ENCODE measurements at places on chromosomes 12 and 14.

DNA sequence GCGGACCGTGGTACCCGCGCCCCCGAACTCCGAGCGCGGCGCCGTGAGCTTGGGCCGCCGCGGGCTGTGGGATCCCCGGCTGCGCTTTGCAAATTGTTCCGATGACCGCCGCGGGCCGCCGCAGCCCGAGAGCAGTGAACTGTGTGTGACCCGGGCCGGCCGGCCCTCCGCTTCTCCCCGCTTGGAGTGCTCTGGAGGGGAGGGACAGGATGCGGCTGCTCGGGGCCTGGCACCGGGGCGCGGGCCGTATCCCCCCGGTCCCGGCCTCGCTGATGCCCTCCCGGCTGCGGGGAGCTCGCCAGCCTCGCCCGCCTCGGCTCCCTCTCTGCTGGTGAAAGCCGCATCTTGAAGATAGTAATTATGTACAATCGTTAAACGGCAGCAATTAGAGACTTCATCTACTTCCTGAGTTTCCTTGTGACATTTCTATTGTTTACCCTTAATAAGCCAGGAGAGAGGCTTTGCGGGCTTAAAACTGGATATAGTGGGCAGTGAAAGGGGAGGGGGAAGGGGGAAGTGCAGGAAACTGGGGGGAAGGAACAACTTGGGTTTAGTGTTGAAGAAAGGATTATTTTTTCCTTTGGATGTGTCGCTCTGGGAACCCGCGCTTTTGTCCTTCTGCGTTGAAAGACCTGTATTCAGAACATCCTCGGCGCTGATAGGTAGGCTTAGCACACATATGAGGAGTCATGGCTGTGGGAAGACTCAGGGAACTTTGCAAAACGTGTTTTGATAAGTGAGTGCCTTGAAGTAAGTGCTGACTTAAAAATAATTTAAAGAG lies 1.2 kb downstream of the PELI2 start:
- no peak for DNase-seq

DNA sequence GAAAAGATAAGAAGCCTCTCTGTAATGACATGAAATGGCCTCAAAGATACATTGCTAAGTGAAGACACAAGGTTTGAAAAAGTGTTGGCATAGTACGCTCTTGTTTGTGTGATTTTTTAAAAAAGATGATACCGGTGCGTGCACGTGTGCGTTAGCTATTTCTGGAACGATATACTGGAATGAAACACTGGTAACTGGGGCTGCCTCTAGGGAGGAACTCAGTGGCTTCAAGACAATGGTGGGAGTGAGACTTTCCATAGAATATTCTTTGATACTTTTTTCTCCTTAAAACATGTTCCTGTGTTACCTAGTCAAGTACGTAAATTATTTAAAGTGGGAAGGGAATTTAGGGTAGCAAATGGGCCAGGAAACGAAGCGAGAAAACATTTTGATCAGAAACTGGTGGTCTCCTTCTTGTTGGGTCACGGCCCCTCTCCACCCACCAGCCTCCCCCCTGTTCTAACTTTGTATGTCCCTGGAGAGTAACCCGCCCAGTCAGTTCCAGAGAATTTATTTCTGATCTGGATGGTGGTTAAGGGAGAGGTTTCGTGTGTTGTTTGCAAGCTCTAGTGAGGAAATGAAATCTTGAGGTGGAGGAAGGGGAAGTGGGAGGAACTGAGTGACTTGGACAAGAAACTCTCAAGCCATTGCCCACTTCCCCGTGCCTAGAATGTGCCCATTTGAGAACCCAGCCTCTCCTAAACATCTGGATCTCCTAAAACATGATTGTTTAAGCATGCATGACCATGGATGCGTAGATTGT lies 6.6 kb downstream of the FGF6 start:
- no peak for DNase-seq

DNA sequence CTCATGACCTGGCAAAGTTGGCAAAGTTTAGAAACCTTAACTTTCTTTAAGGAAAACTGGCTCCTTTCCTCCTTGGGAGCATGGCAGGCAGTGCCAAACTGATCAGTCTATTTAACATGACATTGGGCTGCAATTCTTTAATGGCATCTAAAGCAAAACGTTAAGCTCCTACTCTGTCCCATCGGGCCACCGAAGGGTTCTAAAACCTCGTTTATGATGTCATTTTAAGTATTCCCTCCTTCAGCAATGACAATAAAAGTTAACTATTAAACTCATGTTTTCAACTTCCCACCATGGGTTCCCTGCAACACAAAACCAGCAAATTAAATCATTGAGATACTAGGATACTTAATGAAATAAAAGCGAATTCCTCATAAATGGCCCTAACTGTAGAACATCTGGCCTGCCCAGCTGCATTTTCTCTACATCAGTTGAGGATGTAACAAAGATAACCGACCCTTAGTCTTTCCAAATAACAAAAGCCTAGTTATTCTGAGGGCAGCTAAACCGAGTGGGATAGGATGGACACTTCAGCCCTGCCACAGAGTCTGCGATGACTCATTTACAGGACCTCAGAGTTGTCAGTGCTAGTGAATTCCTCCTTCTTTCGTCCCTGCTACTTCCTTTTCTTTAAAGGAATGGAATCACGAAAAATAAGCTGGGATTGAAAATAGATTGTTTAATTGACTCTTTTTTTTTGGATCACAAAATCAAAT lies 34.5 kb upstream of the RIC8B start:
- no peak for DNase-seq

DNA sequence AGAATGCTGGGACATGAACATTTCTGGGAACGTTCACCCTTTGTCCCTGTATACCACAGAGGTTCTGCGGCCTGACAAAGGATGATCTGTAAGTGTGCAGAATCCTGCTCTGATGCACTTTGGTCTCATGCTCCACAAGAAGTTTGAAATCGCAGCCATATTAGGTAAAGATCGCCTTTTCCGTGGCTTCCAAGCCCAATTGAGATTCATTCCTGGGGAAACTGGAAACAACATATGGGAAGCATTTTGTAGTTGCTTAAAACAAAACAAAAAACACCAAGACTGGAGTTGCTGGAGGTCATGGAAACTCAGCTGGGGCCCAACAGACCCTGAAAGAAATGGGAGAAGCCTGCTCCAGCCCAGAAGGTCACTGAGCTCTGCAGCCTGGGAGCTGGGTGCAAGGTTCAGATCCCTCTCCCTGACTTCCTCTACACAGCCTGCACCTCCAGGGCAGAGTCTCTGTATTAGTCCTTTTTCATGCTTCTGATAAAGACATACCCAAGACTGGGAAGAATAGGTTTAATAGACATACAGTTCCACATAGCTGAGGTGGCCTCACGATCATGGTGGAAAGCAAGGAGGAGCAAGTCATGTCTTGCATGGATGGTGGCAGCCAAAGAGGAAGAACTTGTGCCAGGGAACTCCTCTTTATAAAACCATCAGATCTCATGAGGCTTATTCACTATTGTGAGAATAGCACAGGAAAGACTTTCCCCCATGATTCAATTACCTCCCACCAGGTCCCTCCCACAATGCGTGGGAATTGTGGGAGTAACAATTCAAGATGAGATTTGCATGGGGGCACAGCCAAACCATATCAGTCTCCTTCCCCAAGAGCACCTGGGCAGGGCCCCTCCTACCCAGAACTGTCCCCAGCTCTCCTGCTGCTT lies 60.8 kb upstream of the CHGA start:
- no peak for DNase-seq

DNA sequence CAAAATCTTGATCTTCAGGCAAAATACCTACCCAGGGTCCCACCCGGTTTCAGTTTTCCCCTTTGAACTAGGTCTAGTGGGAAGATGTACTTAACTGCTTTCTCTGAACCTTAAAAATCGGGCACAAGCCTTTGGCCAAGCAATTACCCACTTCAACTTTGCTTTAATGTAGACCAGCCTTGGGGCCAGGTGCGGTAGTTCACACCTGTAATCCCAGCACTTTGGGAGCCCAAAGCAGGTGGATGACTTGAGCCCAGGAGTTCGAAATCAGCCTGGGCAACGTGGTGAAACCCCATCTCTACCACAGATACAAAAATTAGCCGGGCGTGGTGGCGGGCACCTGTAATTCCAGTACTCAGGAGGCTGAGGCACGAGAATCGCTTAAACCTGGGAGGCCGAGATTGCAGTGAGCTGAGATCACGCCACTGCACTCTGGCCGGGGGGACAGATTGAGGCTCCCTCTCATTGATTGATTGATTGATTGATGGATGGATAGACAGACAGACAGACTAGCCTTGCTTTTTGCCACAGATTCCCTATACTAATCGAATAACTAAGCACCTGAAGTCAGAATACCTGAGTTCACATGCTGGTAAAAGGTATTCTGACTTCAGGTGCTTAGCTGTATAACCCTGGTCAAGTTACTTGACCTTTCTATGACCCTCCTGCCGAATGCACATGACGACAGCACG lies 1.9 kb downstream of the CLIP1 start:
- no peak for DNase-seq

GRCh38 chr14:26992403-26993115 lies 394.7 kb upstream of the NOVA1 start:
- no peak for DNase-seq

DNA sequence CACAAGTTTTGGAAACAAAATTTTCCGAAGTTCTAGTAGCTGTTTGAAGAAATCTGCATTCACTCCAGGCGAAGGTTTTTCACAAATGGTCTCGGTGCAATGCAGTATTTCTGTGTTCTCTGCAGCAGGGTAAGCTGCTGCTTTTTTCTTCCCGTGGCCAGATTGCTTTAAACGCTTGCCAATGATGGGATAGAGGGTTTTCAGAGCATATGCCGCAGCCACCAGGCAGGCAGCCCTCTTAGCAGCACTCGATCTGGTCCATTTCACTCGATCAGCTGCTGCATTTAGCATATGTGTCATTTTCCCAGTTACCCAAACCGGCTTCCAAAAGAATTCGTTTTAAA lies 315 bp downstream of the ABCD2 start:
- DNase-seq, result no peak

DNA sequence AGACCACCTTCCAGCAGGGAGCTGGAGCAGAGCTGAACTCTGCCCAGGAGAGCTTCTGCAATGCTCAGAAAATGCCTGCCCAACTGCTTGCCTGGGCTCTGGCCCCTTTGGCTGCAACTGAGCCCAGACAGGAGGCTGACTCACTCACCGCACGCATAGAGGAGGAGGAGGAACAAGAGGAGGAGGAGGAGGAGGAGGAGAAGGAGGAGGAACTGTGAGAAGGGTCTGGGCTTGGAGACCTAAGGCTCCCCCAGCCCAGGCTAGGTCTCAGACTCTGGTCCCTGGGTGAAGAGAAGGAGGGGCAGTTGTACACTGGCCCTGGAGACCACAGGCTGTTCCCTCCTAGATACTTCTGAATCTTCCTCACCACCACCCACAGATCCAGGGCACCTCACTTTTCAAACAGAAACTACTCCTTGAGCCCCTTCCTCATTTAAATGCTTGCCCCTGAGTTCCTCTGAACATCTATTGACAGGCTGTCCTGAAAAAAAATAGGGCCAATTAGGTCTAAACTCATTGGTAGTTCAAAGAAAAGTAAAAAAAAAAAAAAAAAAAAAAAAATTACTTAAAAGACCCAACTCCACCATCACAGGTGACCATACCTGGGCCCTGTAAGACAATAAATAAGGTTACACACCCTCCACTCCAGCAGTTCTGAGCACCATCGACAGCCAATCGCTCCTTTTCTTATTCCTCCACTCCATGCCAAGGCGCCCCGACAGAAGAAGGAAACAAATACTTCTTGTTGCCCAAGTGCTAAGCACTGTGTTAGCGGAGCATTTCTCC lies 674 bp downstream of the VDR start:
- DNase-seq, result peak; percentile 40
